Effector memory CD8-positive, alpha-beta T cell (primary cell): ENCODE measurements at places on chromosomes 16 and 17.

- no peaks in the 10 kb centered on the region for H3K4me1 ChIP-seq
- peaks cover 81% of the 10 kb centered on the region for H3K36me3 ChIP-seq
- DNase-seq = no peak
- no peak overlapping the region for H3K4me3 ChIP-seq
Observed at GRCh38 chr16:70320121-70320520, 21.1 kb downstream of the DDX19B start.

GRCh38 chr16:85986931-85987749, 88.2 kb downstream of the IRF8 start:
- peaks cover 50% of the 10 kb centered on the region for H3K27me3 ChIP-seq
- peak overlapping the region; percentile 14 for H3K4me3 ChIP-seq
- peaks cover 3% of the 10 kb centered on the region for H3K36me3 ChIP-seq

GRCh38 chr17:1347589-1348323, 52.3 kb downstream of the YWHAE start:
- H3K4me3 ChIP-seq = peak overlapping the region; percentile 63
- peak overlapping the region; percentile 75 for H3K27ac ChIP-seq
- H3K4me1 ChIP-seq = peaks cover 14% of the 10 kb centered on the region
- no peak for DNase-seq

DNA sequence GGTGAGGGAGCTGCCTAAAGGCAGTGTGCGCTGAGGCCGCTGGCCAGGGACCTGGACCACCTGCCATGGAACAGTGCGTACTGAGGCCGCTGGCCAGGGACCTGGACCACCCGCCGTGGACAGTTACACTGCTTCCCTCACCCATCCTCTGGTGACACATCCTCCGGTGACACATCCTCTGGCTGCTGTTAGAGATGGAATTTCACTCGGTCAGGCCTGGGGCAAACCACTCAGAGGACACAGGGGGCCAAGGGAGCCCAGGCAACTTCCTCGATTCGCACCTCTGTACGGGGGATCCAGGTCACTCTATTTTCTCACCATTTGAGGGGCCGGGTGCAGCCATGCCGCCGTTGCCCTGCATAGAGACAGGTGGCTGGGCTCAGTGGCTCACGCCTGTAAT, 32.4 kb upstream of the RPTOR start:
- H3K4me1 ChIP-seq = no peaks in the 10 kb centered on the region
- no peak overlapping the region for H3K27ac ChIP-seq
- H3K36me3 ChIP-seq = no peaks in the 10 kb centered on the region
- H3K4me3 ChIP-seq = no peak overlapping the region

DNA sequence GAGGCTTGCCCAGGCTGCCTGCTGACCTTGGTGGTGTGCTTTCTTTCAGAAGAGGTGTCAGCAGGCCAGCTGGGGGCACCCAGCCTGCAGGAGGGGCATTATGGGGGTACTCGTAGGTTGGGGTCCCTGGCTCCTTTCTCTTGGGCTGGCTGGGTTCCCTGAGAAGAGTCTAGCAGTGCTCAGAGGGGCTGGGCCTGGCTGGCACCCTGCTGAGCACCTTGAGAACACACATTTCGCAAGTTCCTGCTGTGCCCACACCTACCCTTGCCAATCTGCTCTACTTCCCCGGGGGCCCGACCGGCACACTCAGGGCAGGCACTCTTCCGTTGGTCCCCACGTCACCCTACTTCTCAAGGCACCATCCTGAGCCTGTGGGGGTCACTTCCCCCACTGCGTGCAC, 5.1 kb downstream of the CEMP1 start:
- no peak overlapping the region for H3K4me3 ChIP-seq
- H3K27ac ChIP-seq = no peak overlapping the region
- H3K27me3 ChIP-seq = no peaks in the 10 kb centered on the region
- DNase-seq = no peak
- peaks cover 71% of the 10 kb centered on the region for H3K36me3 ChIP-seq
- peaks cover 20% of the 10 kb centered on the region for H3K4me1 ChIP-seq

DNA sequence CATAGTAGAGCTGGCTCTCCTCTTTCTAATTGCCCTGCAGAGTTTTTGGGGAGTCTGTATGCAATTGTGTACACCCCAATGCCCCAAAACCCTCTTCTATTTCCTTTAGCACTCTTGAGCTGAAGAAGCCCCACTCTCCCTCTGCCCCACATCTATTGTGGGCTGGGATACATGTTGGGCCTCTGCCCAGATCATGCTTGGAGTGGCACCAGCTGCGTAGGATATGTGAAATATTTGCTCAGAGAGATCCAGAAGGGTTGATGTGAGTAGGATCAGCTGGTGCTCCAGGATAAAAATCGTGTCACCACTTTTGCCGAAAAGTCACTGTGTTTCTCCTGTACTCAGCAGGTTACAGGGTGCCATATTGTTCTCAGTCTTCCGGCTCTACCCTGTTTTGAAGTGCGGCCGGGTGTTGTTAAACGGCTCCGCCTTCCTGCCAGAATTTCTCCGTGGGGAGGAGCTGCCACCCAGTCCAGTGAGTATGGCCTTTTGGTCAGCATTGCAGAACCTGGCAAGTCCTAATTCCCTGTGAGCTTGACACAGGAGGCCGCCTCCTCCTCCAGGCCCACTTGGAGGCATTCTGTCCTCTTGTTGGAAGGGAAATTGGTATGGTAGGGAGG, 664.5 kb downstream of the WWOX start:
- peaks cover 2% of the 10 kb centered on the region for H3K36me3 ChIP-seq
- H3K27ac ChIP-seq = no peak overlapping the region
- no peak overlapping the region for H3K4me3 ChIP-seq
- H3K4me1 ChIP-seq = peaks cover 23% of the 10 kb centered on the region
- H3K27me3 ChIP-seq = no peaks in the 10 kb centered on the region
- no peak for DNase-seq

DNA sequence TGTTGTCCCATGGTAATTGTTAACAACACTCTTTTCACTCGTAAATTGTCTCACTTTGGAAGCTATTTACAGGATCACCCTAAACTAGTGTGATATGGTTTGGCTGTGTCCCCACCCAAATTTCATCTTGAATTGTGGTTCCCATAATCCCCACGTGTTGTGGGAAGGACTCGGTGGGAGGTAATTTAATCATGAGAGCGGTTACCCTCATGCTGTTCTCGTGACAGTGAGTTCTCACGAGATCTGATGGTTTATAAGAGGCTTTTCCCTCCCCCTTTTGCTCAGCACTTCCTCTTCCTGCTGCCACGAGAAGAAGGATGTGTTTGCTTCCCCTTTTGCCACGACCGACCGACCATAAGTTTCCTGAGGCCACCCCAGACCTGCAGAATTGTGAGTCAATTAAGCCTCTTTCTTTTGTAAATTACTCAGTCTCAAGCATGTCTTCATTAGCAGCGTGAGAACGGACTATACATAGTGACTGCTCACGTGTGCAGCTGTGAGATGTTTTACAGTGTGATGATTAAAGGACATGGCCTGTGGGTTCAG, 34.4 kb downstream of the DNAH3 start:
- DNase-seq = no peak
- peaks cover 25% of the 10 kb centered on the region for H3K27me3 ChIP-seq
- no peak overlapping the region for H3K27ac ChIP-seq
- H3K36me3 ChIP-seq = no peaks in the 10 kb centered on the region
- H3K4me3 ChIP-seq = no peak overlapping the region

- peaks cover 17% of the 10 kb centered on the region for H3K36me3 ChIP-seq
- H3K27ac ChIP-seq = peak overlapping the region; percentile 52
- H3K4me1 ChIP-seq = peaks cover 25% of the 10 kb centered on the region
- H3K27me3 ChIP-seq = no peaks in the 10 kb centered on the region
Observed at GRCh38 chr17:48384164-48384563, 45.9 kb downstream of the SKAP1 start.

DNA sequence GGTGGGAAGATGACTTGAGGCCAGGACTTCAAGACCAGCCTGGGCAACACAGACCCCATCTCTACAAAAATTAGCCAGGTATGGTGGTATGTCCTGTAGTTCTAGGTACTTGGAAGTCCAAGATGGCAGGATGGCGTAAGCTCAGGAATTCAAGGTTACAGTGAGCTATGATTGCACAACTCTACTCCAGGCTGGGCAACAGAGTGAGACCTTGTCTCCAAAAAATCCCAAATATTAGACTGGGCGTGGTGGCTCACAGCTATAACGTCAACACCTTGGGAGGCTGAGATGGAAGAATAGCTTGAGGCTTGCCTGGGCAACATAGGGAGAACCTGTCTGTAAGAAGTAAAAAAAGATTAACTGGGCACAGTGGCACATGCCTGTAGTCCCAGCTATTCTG, 30.8 kb downstream of the SUZ12 start:
- no peak for DNase-seq
- H3K4me1 ChIP-seq = no peaks in the 10 kb centered on the region
- H3K27me3 ChIP-seq = no peaks in the 10 kb centered on the region
- H3K4me3 ChIP-seq = no peak overlapping the region
- peaks cover 52% of the 10 kb centered on the region for H3K36me3 ChIP-seq

- DNase-seq = peak; percentile 55
- H3K4me1 ChIP-seq = peaks cover 34% of the 10 kb centered on the region
- peak overlapping the region; percentile 71 for H3K4me3 ChIP-seq
- H3K36me3 ChIP-seq = peaks cover 13% of the 10 kb centered on the region
- no peaks in the 10 kb centered on the region for H3K27me3 ChIP-seq
Observed at GRCh38 chr16:82660075-82660645, 33.4 kb downstream of the CDH13 start.

DNA sequence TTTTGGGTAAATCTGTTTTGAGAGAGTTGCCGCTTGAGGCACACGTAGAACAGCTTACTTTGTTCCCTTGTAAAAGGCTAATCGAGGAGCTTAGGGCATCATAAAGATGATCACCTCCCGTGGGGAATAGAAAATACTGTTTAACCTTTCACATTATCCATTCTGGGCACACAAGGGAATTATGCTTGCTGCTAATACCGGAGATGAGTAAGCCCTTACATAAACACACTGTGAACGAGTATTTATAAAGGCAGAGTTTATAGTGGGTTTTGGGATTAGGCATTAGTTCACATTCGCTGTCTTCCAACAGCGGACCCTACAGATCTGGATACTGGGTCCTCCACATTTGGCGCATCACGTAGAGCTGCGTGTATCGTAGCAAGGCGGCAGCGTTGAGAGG, 51.2 kb upstream of the CNTNAP4 start:
- no peaks in the 10 kb centered on the region for H3K27me3 ChIP-seq
- no peaks in the 10 kb centered on the region for H3K4me1 ChIP-seq
- no peaks in the 10 kb centered on the region for H3K36me3 ChIP-seq
- no peak overlapping the region for H3K27ac ChIP-seq
- no peak overlapping the region for H3K4me3 ChIP-seq

GRCh38 chr16:4380119-4381063, 8.7 kb downstream of the VASN start:
- H3K4me3 ChIP-seq = peak overlapping the region; percentile 51
- DNase-seq = no peak
- peaks cover 5% of the 10 kb centered on the region for H3K4me1 ChIP-seq

DNA sequence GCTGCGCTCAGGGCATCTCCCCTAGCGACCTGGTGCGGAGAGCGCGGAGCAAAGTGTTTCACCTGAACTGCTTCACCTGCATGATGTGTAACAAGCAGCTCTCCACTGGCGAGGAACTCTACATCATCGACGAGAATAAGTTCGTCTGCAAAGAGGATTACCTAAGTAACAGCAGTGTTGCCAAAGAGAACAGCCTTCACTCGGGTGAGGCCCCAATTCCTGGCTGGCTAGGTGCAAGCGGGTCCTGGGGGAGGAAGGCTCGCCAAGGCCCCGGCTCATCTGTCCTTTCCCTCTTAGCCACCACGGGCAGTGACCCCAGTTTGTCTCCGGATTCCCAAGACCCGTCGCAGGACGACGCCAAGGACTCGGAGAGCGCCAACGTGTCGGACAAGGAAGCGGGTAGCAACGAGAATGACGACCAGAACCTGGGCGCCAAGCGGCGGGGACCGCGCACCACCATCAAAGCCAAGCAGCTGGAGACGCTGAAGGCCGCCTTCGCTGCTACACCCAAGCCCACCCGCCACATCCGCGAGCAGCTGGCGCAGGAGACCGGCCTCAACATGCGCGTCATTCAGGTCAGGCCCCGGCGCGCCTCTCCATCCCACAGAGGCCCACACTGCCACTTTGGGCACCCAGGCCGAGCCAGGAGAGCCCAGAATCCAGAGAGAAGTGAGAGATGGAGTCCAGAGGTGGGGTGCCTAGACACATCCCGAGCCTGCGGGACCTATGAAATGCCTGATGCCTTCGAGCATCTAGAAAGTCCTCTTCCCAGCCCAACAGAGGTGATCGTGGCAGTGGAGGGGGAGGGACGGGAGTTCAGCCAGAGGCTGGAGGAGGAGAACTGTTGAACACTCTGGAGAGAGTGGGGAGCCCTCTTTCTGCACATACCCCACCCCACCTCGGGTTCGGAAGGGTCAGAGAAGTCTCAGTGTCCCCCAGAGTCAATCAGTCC, 3.3 kb downstream of the LHX1 start:
- H3K36me3 ChIP-seq = peaks cover 53% of the 10 kb centered on the region
- H3K4me1 ChIP-seq = peaks cover 44% of the 10 kb centered on the region

- H3K36me3 ChIP-seq = peaks cover 13% of the 10 kb centered on the region
- peak overlapping the region; percentile 72 for H3K27ac ChIP-seq
- peaks cover 4% of the 10 kb centered on the region for H3K4me1 ChIP-seq
- H3K4me3 ChIP-seq = peak overlapping the region; percentile 79
- H3K27me3 ChIP-seq = peaks cover 10% of the 10 kb centered on the region
Observed at GRCh38 chr17:39057701-39058206, 90.6 kb upstream of the FBXO47 start.

DNA sequence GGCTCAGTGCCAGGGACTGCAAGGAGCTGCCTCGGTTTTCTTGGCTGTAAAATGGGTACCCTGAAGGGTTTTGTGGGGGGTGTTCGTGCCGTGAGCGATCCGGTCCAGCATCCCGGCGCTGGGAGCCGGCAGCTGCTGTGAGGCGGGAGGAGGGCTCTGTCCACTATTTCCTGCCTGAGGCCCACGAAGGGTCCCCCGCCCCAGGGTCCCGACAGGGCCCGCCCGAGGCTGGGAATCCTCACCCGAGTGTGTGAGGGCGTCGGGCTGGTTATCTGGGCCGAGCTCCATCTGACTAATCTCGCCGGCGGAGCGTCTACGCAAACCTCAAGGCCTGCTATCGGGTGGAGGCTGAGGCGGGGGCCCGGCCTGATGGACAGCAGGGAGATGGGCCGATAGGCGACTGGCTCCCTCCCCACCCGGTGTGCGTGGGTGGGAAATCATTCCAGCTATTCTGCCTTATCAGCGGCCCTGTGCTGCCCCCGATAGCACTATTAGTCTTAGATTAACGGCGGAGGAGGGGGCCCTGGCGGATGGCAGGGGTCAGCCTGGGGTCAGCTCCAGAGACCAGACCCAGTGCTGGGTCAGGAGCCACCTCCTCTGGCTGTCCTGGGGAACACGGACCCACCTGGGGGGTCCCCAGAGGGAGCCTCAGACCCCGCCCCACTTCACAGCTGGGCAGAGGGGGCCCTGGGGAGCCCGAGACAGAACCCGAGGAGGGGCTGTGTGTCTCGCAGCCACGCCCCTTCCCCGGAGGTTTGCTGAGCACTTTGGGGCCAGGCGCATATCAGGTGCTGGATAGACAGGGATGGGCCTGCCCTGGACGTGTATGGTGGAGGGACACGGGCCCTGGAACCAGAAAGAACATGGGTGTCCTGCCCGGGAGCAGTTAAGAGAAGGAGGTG, 44.7 kb downstream of the ZFPM1 start:
- H3K36me3 ChIP-seq = peaks cover 42% of the 10 kb centered on the region
- no peaks in the 10 kb centered on the region for H3K27me3 ChIP-seq
- peaks cover 14% of the 10 kb centered on the region for H3K4me1 ChIP-seq

- no peak for DNase-seq
- H3K27ac ChIP-seq = no peak overlapping the region
- H3K4me3 ChIP-seq = no peak overlapping the region
- H3K36me3 ChIP-seq = no peaks in the 10 kb centered on the region
Observed at GRCh38 chr16:77143364-77143763, 47.6 kb upstream of the MON1B start.

- H3K4me1 ChIP-seq = peaks cover 82% of the 10 kb centered on the region
- peak overlapping the region; percentile 76 for H3K4me3 ChIP-seq
- H3K27ac ChIP-seq = peak overlapping the region; percentile 77
- DNase-seq = no peak
Observed at GRCh38 chr16:89473791-89474414, 16.5 kb downstream of the ANKRD11 start.
